ENCODE measurements at places on chromosomes 1 and 21.

DNA sequence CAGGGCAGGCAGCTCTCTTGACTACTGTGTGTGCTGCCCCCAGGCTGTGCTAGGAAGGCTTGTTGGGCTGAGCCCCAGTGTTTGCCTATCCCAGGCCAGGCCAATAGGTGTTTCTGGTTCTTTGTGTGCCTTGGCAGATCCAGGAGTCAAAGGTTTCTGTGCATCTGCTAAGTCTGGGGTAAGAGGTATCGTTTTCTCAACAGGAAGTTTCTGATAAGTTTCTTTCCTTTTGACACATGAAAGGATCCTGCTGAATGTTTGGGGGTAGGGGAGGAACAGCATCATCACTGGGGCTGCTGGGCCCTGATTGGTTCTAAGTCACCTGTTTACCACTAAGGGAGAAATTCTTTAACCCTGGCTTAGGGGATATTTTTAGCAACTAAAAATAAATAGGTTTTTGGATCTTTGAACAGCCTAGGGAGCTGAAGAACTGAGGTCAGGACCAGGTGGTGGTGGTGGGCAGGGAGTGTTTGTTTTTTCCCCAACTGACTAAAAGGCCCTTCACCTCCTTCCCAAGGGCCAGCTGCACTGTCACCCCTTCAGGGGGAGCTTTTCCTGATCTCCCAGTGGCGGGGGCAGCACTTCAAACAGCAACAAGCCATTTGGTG lies 85.1 kb downstream of the KCNN3 start:
- no peak for DNase-seq

DNA sequence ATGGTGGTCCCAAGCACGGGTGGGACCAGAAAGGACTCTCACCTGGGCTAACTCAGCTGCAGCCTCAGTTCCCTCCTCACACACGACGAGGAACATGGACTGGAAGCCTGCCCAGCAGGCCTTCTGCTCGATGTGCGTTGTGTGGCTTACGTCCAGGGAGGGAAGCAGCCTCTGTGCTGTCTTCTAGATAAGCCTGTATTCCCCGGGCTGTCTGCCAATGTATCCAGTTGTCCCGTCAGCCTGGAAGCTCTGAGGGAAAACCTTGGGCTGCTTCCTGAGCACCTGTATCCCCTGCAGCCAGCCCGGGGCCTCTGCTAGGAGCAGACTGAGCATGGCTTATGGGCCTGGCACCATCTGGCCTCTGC lies 10.5 kb downstream of the PCSK9 start:
- DNase-seq: no peak

GRCh38 chr1:183219616-183220009 lies 33.5 kb downstream of the LAMC2 start:
- DNase-seq: no peak

- DNase-seq: no peak
Measured at GRCh38 chr1:74853756-74854155, 120.8 kb downstream of the TYW3 start.

- DNase-seq: no peak
Measured at GRCh38 chr1:168504064-168504837, 39.5 kb downstream of the XCL2 start.

GRCh38 chr1:186564582-186564981 lies 103.7 kb upstream of the PDC start:
- DNase-seq: no peak

- peak; percentile 81 for DNase-seq
Measured at GRCh38 chr1:158013840-158014730, 20.6 kb downstream of the KIRREL1 start.

GRCh38 chr21:35602811-35603362 lies 457.4 kb downstream of the SETD4 start:
- DNase-seq: no peak

DNA sequence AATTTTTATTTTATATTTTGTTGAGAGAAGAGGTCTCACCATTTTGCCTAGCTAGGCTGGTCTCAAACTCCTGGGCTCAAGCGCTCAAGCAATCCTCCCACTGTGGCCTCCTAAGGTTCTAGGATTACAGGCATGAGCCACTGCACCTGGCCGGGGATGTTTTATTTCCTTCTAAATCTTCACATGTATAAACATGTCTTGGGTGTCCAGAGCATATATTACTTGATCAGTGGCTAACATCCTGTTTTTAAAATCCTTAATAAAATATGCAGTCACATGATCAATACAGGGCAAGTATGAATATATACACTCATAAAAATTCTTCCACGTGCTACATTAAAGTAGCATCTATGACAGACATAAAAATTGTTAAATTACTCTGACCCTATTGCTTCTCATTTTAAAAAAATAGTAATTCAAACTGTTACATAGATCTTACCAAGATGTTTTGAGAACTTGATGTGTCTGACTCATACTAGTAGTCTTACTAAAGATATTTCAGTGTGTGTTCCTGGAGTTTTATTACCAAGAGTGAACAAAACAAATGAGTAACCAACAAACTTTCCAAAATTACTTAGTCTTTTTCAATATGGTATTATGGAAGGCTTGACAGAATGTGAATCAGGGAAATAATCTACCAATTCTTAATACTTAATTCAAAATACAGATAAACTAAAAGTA lies 222.5 kb downstream of the SLC45A1 start:
- DNase-seq: no peak

DNA sequence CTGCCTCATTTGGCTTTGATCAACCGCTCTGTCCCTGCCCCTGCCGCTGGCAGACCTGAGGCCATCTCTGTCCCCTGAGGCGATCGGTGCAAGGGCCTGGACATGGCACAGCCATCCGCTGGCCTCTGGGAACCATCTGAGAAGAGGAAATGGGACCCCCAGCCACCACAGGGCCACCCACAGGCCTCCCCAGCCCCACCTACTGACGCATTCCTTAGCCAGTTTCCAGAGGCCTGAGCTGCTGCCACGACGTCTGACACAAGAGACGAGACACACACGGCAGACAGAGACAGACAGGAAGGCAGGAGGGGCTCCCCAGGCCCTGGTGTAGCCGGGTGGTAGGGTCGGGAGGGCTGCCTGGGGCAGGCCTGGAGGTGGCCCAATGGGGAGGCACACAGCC lies 37.3 kb upstream of the EDN2 start:
- DNase-seq: no peak

GRCh38 chr1:160638540-160638857 lies 8.3 kb downstream of the SLAMF1 start:
- DNase-seq: no peak

GRCh38 chr1:182603646-182604174 lies 479 bp downstream of the RGS16 start:
- DNase-seq: no peak

DNA sequence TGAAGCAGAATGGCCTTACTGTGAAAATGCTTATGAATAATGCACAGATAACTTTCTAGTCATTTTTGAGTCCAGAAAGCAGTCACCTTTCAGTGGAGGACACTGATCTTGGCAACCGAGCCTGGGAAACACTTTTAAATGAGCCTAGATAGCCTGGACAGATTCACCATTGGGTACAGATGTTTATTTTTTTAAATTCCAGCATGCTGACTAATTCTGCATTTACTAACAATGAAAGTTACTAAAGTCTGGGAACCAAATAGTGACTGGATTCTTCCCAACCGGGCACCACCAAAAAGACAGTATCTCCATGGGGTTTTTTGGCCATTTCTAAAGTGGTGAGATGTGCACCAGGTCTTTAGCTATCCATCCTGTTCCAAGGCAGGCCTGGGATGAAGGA lies 3.3 kb upstream of the FMOD start:
- peak; percentile 29 for DNase-seq

DNA sequence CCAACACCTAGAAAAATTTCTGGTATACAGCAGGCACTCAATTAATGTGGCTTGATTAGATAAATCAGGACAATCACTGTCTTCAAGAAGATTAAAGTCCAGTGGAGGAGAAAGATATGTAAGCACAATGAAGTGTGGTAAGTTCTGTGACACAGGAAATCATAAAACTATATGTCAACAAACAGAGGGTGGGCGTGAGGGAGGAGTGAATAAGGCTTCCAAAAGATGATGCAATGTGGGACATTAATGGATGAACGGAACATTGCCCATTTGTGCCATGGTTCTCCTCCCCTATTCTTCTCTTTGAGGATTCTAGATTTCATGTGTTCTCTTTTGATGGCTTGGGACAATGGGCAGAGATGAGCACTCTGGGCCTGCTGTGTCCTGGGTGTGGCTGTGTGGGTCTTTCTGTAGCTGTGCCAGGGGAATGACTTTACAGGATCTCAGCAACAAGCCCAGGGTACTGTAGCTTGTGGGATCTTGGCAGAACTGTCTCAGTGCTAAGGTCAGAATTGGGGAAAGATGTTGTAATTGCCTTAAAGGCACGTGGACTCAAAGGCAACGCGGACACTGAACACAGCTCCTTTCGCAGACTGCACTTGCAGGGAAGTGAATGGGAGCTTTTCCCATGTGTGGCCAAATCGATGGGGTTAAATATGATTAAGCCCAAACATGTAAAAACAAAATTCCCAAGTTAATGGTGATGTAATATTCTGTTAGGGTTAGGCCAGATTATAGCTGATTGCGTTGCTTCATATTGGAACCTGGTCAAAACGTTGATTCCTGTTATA lies 366.9 kb downstream of the TGFB2 start:
- no peak for DNase-seq

DNA sequence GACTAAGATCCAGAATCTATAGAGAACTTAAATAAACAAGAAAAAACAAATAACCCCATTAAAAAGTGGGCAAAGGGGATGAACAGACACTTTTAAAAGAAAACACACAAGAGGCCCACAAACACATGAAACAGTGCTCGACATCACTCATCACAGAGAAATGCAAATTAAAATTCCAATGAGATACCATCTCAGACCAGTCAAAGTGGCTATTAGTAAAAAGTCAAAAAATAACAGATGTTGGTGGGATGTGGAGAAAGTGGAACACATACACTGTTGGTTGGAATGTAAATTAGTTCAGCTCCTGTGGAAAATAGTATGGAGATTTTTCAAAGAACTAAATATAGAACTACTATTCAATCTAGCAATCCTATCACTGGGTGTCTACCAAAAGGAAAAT lies 143.1 kb downstream of the IFI44 start:
- DNase-seq: peak; percentile 2

GRCh38 chr1:32336591-32336932 lies 529 bp upstream of the MARCKSL1 start:
- DNase-seq: no peak

DNA sequence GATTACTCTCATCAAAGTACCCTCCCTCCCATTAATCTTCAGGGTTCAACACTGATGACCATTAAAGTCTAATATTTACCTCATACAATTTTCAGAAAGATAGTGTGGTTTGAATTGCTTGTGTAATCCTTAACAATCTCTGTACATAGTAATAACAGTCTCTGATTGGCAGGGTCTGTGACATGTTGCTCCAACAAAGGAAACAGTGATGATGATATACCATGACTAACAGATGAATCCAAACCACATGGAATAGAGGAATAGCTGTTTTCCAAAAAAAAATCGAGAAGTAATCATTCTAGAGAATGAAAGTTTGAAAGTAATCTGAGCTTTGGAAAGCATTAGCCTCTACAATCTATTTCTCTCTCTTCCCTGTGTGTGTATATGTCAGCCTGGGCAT lies 610.1 kb upstream of the NEGR1 start:
- DNase-seq: peak; percentile 7

DNA sequence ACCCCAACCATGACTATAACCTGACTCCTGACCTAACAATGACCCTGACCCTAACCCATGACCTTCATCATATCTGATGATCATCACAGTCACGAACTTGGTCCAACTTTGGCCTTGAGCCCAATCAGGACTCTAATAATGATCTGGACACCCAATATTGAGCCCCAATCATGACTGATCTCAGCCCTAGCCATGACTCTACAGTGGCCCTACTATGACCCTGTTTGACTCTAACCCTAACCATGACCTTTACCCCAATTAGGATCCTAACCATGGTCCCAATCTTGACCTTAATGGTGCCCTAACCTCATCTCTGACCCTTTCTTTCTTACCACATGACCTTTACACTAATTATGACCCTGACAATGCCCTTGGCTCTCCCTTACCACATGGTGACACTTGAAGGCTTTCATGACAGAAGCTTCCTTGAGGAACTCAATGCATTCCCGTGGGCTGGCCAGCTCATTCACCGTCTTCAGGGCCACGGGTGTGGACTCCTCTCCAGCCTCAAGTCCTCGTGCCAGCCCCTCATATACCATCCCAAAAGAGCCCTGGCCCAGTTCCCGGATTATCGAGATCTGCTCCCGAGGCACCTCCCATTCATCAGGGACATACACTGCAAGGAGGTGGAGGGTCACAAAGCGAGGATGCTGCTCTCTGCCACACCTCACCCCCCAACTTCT lies 16.2 kb downstream of the INSRR start:
- no peak for DNase-seq

DNA sequence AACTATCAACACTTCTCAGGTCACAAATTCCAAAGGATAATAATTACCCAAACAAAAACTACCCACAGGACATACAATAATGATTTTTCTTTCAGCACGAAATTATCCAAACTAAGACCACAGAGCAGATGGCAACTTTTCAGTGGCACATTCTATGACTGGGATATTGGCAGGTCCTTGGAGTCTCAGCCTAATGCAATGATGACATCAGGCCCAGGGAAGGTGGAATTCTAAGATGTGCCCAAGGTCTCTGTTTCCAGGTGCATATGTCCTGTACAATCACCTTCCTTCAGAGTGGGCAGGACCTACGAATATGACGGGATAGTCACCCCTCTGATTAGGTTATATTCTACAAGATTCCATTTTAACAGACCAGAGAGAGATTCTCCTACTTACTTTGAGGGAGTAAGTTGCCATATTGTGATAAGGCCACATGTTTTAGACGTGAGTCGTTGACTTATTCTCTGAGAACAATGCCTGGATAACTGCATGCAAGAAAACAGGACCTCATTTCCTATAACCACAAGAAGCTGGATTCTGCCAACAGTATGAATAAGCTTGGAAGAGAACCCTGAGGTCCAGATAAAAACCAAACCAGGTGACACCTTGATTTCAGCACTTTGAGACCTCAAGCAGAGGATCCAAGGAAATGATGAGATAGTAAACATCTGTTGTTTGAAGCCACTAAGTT lies 69.9 kb downstream of the ZC3H11B start:
- DNase-seq: peak; percentile 73

- no peak for DNase-seq
Measured at GRCh38 chr1:29592261-29592615, 355.9 kb downstream of the PTPRU start.

GRCh38 chr1:157407367-157407766 lies 144.9 kb downstream of the FCRL5 start:
- no peak for DNase-seq

DNA sequence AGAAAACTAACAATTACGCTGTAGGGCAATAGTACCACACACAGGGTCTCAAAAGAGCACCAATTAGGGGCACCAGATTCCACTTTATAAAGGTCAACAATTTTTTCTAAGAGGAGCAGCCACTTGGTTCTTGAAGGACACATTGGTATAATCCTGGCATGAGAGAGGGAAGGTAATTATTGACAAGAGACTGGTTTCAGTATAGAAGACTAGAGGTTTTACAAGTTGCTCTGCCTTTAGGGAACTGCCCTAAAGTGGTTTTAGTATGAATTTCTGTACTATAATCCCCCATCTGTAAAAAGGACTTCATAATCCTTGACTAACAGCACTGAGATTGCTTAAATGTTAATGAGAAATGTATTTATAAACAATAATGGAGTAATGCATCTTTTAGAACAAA lies 648.5 kb upstream of the PTBP2 start:
- no peak for DNase-seq

GRCh38 chr1:57591842-57592241 lies 168.0 kb upstream of the DAB1 start:
- no peak for DNase-seq
